ENCODE measurements at places on chromosomes 3 and 15. TPM values are rescaled to one million over a fixed set of nuclear protein-coding genes. Genes with fewer than 3 reads are reported as not detected.

Gene HTR3E
- total RNA-seq, result not detected

GRCh38 chr3:177641206-177641605 is 443.9 kb upstream of the TBL1XR1 start:
- DNase-seq, result no peak

DNA sequence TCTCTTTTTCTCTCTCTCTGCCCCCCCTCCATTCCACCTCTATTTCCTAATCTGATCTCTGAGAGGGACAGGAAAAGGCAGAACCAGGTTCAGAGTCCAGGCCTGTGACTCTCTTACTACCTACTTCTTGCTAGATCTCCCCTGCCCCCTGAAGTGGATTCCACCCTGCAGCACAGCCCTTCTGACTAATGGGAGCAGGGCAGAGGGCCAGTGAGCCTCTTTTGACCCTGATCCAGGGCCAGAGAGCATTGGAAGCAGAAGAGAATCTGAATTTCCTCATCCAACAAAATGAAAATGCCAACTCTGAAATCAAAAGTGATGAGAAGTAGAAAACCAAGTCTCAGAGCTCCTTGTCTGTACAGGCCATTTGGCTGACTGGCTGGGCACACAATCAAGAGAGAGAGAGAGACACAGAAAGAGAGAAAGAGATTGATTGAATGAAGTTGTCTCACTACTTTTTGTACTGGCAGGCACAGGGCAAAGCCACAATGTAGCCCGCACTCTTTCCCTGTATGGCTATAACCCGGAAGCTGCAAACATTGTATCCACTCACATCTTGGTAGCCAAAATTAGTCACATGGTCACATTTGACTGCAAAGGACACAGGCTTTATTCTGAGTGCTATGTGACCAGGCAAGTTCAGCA is 31.6 kb upstream of the GLCE start:
- DNase-seq, result no peak

DNA sequence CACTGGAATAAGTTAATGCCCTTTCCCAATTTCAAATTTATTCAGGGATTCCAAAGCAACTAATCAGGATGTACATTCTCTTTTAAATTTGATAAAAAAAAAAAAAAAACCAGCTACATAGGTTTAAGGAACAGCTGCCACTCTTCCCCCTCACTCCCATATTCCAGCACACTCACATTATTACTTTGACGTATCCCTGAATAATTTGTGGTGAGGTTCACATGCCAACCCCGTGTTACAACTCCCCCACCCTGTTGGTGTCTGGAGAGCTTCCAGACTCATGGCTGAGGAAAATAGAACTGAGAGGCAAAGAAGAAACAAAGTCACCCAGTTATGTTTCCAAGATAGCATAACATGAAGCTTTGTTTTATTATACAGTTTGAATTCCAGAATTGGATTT is 300.5 kb upstream of the MME start:
- no peak for DNase-seq

DNA sequence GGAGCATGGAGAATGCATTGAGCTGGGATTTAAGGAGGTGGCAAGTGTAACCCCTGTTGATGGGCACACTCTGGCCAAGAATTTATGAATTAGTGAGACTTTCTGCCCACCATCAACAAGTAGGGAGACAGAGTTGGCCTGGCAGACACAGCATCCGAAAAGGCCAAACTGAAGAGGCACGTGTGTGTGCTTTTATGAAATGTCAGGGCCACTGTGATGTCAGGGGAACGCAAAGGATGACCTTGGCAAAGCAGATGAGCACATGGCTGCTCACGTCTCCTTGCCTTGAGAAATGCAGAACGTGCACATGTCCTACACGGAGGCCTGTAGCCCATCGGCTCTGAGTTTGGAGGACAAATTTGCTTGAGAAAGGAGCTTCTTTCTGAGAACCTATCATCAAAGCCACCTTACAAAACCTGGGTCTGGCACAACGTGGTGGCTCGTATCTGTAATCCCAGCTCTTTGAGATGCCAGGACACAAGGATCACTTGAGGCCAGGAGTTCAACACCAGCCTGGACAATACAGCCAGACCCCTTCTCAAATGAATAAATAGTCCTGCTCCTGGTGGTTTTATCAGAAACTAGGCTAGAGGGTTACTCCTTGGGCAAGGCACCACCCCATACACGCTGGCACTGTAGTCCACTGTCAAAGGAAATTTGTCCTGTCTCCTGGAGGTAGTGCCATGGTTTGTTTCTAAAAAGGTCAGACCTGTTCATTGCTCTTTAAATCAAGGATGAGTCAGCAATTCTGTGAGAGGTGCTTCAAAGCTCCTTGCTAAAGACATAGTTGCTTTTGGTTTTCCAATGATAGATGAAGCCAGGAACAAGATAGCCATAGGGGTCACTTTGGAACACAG is 941 bp upstream of the SH3BP5 start:
- no peak for DNase-seq

All from activated T-cell treated with anti-CD3 and anti-CD28 coated beads, Interleukin-2, amount 50 U/mL, for 4 hours (primary cell).